HS-5 (cell line): ENCODE measurements at places on chromosomes 6 and 20.

GRCh38 chr6:36129941-36130666 lies at the start of gene MAPK13:
Gene MAPK13, plus strand, starts transcription at chr6:36130513. Its CDS starts 70 bp downstream, at chr6:36130583.
- DNase-seq = no peak

DNA sequence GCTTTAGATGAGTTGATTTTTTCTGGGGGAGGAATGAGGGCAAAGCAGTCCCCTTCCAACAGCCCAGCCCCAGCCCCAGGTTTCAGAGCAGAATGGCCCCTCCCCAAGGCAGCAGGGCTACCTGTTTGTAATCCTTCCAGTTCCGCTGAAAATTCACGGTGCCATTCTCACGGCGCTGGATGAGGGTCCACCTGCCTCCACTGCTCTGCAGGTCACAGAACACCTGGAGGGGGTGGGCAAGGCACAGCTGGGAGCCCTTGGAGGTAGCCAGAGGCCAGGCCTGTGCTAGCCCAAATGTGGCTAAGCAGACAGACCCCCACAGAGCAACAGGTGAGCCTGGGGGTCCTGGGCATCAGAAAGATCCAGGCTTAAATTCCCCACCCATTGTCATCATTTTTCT lies 36.5 kb downstream of the ANGPT4 start:
- no peak for DNase-seq

- no peak for DNase-seq
Observed at GRCh38 chr6:15109338-15110090, 136.4 kb upstream of the JARID2 start.

DNA sequence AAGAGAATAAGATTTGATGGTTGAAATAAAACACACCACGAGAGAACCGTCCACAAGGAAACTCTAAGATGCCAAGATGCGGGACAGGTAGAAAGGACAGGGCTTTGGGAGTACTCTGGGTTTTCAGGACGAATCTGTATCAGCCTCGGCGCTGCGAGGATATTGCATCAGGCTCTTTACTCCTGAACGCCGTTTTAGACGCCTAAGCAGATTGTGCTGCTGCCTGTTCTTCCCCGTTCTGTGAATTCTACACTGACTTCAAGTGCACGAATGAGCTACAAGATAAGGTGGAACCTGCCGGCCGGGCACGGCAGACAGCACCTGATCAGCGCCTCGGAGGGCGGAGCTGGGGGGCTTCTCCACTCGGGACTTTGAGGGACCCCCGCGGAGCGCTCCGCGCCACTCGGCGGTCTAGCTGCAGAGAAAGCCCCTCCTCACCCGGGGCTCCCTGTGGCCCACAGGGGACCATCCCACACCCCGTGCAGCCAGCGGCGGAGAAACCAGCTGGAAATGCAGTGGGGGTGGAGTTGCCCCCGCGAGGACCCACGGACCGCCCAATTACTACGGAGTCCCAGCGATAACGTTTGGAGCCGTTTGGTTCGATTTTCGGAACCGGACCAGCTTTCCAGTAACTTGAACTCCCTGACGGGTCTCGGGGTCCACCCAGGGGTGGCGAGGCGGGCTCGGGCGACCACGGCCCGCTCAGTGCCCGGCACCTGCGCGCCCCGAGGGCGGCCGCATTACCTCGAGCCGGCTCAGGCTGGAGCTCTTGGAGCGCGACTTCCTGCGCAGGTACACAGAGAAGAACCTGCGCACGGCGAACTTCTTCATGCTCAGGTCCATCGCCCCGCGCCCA lies 646 bp downstream of the RPS6KA2 start:
- DNase-seq = no peak

DNA sequence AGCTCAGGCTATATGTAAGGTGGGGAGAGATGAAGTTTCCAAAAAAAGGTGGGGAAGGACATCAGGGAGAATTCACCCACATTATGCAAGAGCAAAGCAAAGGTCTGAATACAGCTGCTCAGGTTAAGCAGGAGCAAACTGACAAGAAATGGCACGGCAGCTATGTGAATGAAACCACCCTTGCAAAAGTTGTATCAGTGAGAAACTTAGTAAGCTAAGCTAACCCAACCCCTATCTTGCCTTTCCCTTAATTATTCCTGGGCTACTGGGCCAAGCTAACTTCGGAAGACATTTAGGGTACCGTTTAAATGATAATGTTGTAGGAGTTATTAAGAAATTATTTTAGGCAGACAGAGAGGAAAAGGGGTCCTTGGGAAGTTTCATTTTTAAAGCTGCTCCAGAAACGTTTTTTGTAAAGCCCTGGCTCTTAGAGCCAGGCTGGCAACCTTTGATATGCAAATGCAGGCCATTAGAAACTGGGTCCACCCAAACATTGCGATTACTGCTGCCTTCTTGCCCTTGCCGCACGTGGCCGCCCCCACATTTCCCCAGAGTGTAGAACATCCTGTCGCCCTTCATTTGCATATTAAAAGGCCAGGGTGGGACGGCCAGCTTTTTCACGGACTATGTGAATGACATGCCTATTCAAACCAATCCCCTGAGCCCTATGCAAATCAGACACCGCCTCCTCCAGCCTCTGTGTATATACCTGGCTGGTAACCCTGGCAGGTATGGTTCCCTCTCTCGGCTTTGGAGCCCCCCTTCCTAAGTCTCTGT lies 60.5 kb upstream of the SAMD5 start:
- no peak for DNase-seq
